ELR (cell line): ENCODE measurements at places on chromosomes 3 and 15.

DNA sequence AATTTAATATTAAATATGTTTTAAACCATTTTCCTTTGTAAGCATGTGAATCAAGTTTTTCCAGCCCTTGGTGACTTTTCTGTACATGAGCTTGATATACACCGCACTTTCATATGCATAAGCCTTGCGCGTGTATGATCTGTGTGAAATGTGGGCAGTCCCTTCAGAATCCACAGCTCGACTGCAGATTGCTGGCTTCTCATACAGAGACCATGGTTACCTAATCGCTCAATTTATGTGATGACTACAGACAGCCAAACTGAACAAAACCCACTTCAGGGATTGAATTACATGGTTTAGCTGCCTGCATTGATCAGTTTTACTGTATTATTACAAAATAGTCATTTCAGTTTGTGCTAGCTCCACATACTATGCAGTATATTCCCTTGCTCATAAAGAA is 212.3 kb upstream of the NECTIN3 start:
- DNase-seq, result no peak

- DNase-seq, result no peak
These were observed 115.3 kb downstream of the POLR2M start for GRCh38 chr15:57821826-57822225.

DNA sequence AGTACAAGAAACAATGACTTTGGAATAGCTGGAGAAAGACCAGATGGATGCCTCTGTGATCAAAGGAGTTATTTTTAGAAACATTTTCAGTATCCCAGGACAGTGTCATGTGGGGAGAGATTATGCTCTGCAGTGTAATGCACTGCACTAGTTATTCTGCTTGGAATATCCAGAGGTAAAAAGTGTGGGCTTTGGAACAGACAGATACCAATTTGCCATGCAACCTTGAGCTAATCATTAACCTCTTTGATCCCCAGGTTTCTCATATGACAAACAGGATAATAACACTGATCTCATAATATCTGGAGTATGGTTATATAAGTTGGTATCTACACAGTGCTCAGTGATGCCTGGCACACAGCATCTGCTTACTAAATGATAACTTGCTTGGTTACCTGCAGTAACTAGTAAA is 12.2 kb upstream of the SLC7A14 start:
- no peak for DNase-seq

- peak; percentile 8 for DNase-seq
These were observed 3.7 kb upstream of the PRKAR2A start for GRCh38 chr3:48851407-48851806.

GRCh38 chr3:141125351-141125750 is 74.2 kb downstream of the SPSB4 start:
- DNase-seq, result no peak

DNA sequence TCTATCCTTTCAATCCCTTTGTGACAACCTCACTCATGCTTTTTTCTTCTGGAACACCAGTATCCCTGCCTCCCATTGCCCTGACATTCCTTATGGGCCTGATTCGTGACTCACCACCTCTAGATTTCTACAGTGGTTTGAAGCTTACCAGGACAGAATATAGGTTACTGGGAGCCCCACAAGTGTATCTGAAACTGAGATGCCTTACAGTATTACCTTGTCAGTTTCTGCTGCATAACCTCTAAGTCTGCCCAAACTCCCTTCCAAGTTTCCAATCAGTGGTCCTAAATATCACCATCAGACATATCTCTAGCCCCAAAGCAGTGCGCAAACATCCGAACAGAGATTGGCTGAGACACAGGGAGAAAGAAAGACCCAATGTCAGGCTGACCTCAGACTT is 5.6 kb downstream of the CPB1 start:
- peak; percentile 32 for DNase-seq

DNA sequence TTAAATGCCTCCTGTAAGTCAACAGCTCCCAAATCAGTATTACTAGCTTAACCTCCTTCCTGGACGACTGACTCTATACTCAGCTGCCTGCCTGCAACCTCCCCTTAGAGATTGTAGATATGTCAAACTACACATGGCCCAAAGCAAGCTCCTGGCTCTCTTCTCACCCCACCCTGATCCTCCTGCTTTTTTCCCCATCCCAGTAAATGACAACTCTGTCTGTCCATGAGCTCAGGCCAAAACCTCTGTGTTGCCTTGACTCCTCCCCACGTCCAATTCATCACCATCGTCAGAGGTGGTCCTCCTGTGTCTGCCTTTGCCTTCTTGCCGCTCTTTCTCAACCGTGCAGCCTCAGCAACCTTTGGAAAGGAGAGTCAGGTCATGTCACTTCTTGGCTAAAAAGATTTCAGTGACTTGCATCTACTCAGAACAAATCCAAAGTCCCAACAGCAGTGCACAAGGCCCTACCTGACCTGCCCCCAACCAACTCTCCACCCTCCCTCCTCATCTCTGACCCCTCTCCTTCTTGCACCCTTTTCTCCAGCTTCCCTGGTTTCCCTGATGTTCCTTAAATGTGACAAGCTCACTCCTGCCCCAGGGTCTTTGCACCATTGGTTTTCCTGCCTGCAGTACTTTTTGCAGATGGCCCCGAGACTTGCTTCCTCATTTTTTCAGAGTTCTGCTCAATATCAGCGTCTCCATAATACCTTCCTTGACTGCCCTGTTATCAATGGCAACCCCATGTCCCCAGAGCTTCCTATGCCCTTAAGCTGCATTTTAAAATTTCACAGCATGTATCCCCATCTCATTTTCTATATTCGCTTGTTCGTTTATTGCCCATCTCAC is 52.8 kb downstream of the LSM3 start:
- DNase-seq, result no peak

DNA sequence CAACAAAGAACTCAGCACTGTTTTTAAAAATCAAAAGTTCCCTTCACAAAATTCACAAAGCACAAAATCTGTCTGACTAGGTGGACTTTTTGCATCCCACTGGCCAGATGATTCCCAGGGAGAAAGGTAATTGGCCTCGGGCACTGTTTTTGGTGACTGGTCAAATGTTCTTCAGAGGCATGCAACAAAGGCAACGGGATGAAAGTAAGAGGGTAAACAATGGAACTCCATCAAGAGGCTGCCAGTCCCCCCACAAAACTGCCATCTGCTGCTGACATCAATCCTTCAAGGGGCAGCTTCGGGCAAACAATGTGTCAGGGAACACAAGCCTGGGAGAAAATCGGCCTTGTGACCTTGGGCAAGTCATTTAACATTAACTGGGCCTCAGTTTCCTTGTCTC is 3.3 kb downstream of the SRGAP3 start:
- DNase-seq, result no peak

- no peak for DNase-seq
These were observed 26.7 kb upstream of the DRD3 start for GRCh38 chr3:114205541-114205940.

DNA sequence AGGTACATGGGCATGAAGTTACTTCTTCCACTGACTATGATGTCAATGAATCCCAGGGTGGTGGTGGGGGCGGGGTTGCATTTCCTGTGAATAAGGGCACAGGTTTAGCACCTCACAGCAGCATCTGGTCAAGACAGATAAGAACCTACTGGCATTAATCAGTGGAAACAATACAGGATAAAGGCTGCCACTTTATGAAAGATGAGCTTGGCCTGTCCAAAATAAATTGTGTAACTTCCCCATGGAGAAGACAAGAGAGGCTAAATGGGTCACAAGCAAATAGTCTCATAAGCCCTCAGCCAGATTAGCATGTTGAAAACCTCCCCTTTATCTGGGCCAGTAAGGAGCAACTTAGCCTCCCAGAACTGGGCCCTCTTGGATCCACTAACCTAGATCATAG is 27.4 kb upstream of the PLSCR2 start:
- DNase-seq, result no peak

GRCh38 chr15:79970624-79971434 is at the start of gene BCL2A1:
TSS of gene BCL2A1 (minus strand) at chr15:79971196. CDS start at chr15:79971119, 77 bp downstream.
- DNase-seq, result peak; percentile 97

GRCh38 chr3:125367403-125368230 is 7.5 kb downstream of the ZNF148 start:
- peak; percentile 28 for DNase-seq

GRCh38 chr15:58457466-58457965 is 25.7 kb downstream of the LIPC start:
- DNase-seq, result peak; percentile 95

DNA sequence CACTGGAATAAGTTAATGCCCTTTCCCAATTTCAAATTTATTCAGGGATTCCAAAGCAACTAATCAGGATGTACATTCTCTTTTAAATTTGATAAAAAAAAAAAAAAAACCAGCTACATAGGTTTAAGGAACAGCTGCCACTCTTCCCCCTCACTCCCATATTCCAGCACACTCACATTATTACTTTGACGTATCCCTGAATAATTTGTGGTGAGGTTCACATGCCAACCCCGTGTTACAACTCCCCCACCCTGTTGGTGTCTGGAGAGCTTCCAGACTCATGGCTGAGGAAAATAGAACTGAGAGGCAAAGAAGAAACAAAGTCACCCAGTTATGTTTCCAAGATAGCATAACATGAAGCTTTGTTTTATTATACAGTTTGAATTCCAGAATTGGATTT is 300.5 kb upstream of the MME start:
- peak; percentile 74 for DNase-seq
